KG1 (cell line): ENCODE measurements at places on chromosomes 5 and 9.

DNA sequence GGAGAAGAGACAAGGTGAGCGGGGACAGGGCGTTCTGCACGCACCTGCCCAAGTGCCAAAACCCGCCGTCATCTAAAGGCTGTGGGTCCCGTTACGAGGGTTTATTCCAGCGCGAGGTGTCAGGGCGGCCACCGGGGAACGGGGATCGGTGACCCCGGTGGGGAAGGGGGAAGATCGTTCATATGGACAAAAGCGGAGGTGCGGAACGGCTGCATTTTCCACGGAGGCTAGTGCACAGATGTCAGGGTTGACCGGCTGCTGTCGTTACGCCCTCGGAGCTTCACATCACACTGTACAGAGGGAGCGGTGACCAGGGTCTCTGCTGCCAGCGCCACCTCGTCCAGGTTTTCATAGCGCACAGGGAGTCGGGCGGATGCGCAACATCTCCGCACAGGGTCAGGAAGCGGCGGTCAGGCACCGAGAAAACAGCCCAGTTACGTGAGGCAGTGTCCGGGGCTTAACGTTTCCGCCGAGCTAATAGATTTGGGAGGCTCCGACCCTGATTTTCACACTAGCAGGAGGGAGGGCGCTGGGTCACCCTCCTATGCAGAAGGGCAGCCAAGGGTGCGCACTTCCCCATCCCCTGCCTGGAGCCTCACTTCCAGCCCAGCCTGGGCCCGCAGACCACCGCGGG lies 13.5 kb downstream of the BTNL9 start:
- no peak for DNase-seq

DNA sequence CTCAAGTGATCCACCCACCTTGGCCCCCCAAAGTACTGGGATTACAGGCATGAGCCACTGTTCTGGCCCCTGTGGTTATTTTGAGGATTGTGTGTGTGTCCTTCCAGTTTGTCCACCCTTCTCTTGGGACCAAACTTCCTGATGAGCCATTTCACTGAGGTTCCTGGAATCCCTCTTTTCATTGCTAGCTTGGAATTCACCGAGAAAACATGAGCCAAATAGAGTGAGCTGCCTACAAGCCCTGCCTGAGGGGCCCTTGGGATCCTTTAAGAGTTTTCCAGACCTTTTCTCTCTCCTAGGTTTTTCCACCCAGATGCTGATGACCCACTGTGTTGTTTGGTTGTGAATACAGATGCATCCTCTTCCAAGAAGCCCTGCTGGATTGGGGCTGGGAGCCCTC lies 13.2 kb upstream of the KIF12 start:
- no peak for DNase-seq

- no peak for DNase-seq
Measured at GRCh38 chr9:109806506-109807115, 26.6 kb downstream of the PALM2AKAP2 start.

GRCh38 chr5:158465086-158465972 lies 606.4 kb upstream of the CLINT1 start:
- no peak for DNase-seq

- DNase-seq: no peak
Measured at GRCh38 chr5:157331807-157332206, 65.9 kb downstream of the CYFIP2 start.

GRCh38 chr5:154138701-154139100 lies 51.8 kb upstream of the GALNT10 start:
- DNase-seq: no peak

- no peak for DNase-seq
Measured at GRCh38 chr9:89677702-89678395, 73.0 kb downstream of the GADD45G start.

DNA sequence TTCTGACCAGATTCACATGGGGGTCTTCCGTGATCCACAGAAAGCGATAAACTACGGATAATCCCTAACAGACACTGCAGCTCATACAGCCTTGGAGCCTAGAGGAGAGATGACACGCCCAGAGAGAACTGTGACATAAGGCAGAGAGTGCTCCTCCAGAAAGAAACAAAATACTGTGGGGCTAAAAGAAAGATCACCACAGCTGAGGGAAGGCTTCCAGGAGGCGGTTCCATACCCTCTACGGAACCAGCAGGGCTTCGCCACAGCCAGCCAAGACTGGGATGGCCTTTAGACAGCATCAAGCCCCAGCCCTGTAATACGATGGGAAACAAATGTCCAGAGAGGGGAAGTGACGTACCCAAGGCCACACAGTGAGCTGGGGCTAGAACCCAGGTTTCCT lies 19.3 kb downstream of the GPX3 start:
- DNase-seq: no peak

- no peak for DNase-seq
Measured at GRCh38 chr9:69590266-69590665, 81.9 kb downstream of the APBA1 start.

DNA sequence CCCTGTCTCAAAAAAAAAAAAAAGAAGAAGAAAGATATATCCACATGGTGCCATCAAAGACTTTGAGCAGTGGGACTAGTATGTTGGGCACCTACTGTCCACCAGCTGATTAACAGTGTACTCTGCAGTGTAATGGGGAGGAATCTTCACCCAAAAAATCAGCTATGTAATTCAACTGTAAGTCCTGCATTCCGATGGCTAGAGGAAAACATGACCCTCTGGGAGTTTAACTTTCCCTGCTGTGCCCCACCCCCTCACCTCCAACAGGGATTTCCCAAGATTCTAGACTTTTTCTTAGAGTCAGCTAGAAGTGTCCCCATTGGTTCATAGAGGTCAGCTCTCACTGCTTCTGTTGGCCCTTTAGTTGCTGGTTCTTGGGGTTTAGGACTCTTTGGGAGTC lies 221.2 kb upstream of the CLINT1 start:
- DNase-seq: no peak

DNA sequence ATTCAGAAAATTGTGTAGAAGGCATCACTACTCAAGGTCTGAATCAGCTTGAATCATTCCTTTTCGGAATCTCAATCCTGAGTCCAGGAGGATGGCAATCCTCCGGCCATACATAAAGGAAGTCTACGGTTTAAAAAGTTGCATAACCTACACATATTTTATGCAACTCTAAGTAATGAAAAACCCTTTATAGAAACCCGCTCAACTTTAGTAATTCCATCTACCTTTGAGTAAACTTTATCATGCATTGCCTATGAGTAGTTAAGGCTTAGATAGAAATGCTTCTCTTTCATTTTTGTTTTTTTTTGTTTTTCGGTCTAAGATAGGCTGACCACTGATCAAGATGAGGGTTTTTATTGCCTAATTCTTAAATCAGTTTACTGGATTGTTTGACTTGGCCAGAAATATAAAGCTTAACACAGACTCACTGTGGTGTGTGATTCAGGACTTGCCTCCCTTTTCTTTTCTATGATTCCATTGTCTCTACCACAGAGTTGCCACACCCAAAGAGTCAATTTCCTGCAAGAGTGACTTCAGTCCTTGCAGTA lies 85.0 kb downstream of the LURAP1L start:
- DNase-seq: no peak

DNA sequence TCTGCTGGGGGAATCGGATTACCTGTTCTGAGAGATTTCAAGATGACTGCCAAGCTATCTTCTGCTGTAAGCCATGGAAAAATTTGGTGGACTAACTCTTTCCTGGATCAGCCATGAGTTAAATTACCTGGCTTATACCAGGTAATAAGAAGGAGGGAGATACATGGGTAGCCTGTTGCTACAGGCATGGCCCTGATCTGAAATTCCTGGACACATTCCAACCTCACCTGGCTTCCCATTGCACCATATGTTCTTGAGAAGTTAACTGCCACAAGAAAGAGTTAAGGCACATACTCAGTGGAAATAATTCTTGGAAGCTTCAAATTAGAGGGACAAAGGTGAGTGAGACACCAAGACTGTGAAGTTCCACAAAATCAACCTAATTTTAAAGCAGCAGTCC lies 371.3 kb downstream of the ACTL7B start:
- DNase-seq: no peak

- no peak for DNase-seq
Measured at GRCh38 chr5:10701567-10702039, 59.4 kb downstream of the DAP start.

DNA sequence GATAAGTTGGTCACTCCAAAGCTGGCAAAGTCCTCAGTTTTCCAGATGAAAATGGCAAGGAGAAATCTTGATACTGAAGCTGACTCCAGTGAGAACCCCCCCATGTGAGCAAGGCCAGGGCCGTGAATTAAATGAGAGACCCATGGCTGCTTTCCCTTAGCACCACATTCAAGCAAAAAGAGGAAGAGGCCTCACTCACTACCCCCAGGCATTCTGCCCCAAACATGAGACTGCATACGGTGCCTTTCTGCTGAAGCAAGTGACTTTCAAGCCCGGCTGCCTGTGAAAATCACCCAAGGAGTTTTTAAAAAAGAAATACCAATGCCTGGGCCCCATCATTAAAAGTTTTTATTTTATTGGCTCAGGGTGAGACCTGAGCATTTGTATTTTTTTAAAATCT lies 66.9 kb downstream of the TMEM252 start:
- DNase-seq: peak; percentile 13

DNA sequence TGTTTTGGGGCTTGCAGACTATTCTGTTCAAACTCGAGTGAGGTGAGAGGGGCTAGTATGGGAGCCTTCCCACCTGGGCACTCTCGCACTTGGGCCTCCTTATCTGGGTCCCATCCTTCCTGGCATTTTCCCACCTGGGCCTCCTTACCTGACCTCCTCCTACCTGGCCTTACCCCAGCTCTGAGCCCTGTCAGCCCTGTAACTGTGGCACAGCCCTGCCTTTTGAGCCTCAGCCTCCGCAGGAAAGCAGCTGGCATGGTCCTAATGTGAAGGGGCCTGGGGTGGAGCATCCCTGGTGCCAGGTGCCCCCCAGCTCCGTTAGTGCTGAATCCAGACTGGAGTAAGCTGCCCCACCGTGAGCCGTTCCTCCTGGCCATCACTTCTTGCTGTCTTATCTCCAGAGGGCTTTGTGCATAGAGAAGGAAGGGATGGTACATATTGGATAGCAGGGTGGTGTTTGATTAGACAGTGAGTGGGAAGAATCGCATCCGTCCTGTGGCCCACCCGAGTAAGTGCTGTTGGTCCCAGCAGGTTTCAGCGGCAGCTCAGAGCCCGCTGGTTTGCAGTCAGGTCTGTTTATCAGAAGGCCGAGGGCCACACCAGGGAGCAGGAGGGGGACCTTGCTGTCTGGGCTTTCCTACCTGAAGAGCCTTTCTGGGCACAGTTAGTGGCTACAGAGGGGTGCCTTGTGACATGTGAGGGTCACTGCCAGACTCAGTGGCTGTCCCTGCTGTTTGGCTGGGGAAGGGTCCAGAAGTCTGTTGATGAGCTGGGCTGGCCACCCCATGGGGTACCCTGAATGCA lies 76.5 kb downstream of the WNK2 start:
- no peak for DNase-seq

DNA sequence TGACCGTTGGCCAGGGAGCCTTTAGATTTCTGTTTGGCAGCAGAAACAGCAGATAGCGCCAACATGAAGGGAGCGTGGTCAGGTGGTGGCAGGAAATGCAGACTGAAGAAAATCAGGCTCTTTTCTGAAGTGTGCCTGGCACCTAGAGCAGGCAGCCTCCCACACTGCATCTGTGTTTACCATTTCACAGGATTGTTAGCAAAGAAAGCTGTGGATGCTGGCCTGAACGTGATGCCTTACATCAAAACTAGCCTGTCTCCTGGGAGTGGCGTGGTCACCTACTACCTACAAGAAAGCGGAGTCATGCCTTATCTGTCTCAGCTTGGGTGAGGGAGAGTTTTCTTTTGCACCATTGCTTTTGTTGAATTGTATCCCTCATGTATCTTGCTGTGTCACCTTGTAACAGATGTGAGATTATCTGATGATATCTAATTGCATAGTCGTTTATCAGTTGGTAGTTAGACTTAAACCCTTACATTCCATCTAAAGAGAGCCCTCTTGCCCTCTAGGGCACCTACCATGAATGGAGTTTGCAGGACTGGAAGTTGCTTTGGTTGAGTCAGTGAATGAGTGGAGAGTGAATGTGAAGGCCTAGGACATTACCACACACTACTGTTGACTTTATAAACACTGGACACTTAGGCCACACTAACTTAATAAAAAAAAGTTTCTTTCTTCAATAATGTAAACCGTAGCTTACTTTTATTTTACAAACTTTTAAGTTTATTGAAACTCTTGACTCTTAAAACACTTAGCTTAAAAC lies 42.8 kb downstream of the ACO1 start:
- no peak for DNase-seq

DNA sequence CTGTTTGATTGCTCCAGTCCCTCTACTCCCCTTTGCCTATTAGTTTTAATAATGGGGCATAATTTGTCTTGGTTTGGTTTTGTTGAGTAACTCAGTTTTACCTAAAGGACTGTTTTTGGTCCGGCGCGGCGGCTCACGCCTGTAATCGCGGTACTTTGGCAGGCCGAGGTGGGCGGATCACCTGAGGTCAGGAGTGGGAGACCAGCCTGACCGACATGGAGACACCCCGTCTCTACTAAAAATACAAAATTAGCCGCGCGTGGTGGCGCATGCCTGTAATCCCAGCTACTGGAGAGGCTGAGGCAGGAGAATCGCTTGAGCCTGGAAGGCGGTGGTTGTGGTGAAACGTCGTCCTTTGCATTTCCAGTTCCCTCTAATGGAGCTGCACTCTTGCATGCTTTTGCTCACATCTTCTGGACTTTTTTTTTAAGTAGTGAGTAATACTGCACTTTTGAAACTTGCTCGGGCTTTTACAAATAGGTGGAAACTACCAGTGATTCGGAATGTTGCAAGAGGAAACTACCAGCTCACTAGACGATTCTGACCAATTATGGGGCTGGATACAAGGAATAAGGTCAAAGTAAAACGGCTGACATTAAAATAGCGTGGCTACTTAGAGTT lies 721 bp upstream of the MAML1 start:
- no peak for DNase-seq

DNA sequence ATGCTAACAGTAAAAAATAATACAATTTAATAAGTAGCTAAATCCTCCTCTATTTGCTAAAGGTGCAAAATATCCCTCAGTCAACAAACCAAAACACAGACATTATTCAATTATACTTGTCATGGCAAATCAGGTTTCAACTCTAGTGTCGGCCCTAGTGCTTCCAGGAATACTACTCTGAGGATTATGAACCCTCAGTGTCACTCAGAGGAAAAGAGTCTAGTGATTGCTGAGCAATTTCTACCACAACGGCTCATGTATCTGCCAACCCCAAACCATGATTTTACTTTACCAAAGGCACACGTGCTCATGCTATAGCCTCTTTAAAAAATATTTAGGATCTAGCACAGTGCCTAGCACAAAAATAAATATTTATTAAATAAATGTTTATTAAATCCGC lies 21.0 kb downstream of the RICTOR start:
- DNase-seq: no peak

DNA sequence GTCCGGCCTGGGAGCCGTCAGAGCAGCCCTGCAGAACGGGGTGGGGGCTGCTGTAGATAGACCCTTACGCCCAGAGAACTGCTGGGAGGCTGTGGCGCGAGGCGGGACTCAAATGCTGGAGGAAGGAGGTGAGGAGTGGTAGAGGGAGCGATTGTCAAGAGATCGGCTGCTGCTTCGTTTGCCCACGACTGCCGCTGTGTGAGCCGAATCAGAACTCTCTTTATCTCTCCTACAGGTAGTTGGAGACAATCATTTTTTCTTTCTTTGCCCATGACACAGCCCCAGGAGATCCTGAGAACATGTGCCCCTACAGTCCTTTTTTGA lies 456 bp downstream of the ZNF79 start:
- DNase-seq: no peak
